ENCODE measurements at places on chromosomes 3 and 15. TPM values are rescaled to one million over a fixed set of nuclear protein-coding genes. Genes with fewer than 3 reads are reported as not detected.

The ATP13A4 gene
- total RNA-seq, result 188 TPM

The TMEM212 gene
- total RNA-seq, result 5.2 TPM

The FAM107A gene
- total RNA-seq, result 74.5 TPM

The ISLR2 gene
- total RNA-seq, result 1.2 TPM

The CCR1 gene
- 47.4 TPM for total RNA-seq

The KBTBD12 gene
- total RNA-seq, result 0.95 TPM

GRCh38 chr15:70799667-70800450 is 36.5 kb upstream of the UACA start:
- peaks cover 25% of the 10 kb centered on the region for H3K4me1 ChIP-seq
- H3K36me3 ChIP-seq, result no peaks in the 10 kb centered on the region
- no peak for DNase-seq

- DNase-seq, result no peak
- H3K36me3 ChIP-seq, result peaks cover 98% of the 10 kb centered on the region
- no peak overlapping the region for H3K27ac ChIP-seq
These were observed 67.7 kb downstream of the INO80 start for GRCh38 chr15:41048397-41048796.

- H3K4me1 ChIP-seq, result no peaks in the 10 kb centered on the region
- no peak overlapping the region for H3K27ac ChIP-seq
- no peak for DNase-seq
- H3K27me3 ChIP-seq, result no peaks in the 10 kb centered on the region
- peaks cover 54% of the 10 kb centered on the region for H3K36me3 ChIP-seq
- H3K4me3 ChIP-seq, result no peak overlapping the region
These were observed 9.0 kb downstream of the RRP9 start for GRCh38 chr3:51932471-51933370.

DNA sequence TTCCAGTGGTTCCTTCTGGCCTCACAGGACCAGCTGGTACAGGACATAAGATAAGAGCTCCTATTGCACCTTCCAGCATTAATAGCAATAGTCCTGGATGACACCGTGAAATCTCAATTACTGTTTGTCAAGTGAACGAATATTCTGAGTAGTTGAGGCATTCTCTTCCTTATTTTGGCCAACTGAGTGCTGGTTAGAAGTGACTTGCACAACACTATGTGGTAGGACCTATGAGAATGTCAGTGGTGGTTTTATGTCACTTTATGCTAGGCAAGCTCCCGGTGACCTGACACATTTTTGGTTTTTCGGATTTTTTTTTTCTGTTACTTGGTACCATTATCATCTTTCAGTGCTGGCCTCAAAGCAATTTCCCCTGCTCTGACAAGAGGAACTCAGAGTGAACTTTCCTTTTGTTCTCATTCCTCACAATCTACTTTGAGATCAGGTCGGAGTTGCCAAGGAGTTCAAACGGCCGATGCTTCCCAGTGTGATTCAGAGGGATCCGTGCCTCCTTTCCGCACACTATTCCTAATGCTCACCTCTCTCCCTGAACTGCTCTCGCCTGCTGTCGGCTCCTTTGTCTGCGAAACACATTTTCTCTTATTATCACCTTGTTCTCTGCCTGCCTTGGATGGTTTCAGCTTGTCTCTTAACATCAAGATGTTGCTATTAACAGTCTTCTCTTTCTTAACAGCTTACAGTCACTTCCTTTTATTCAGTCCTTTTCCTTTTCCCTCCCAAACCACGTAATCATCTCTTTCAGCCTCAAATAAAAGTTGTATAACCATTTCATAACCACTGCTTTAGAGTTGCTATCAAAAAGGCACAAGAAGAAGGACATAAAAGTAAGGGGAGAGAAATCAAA is 35.8 kb downstream of the QTRT2 start:
- peak overlapping the region; percentile 51 for H3K27ac ChIP-seq
- DNase-seq, result no peak
- no peaks in the 10 kb centered on the region for H3K27me3 ChIP-seq
- no peaks in the 10 kb centered on the region for H3K36me3 ChIP-seq

GRCh38 chr15:76963596-76963995 is 31.3 kb upstream of the PSTPIP1 start:
- H3K27me3 ChIP-seq, result no peaks in the 10 kb centered on the region
- H3K4me1 ChIP-seq, result no peaks in the 10 kb centered on the region
- DNase-seq, result no peak
- no peak overlapping the region for H3K27ac ChIP-seq
- no peak overlapping the region for H3K4me3 ChIP-seq
- H3K36me3 ChIP-seq, result no peaks in the 10 kb centered on the region

DNA sequence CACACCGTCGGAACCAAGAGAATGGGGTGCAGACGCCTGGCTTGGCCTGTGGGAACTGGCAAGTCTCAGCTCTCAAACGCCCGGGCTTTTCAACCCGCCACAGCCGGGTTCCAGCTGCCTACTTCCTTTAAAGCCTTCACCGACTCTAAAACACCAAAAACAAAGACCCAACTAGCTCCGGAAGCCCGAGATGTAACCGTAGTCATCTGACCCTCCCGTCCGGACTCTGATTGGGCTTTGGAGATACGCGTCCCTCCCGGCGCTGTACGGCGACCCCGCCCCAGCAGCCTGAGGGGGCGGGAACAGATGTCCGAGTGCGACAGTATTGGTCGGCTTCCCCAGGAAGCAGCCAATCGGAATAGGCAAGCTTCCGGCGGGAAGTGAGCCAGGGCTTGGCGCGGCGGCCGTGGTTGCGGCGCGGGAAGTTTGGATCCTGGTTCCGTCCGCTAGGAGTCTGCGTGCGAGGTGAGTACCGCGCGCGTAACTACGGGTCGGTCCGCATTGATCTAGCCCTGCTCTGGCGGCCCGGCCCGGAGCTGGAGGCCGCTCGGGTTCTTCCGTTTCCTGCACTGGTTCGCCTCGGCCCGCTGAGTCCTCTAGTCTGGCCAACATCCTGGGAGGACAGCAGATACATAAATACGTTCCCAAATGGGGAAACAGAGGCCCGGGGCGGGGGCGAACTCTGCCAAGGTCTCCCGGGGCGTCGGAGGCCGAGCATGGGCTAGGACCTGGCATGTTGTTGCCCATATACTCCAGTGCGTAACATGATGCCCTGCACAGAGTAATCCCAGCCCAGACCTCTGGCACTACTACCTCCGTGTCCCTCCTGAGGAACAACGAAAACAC is at the start of gene BLM:
Gene BLM, plus strand, starts transcription at position 371 of the 846 bp plus-strand sequence. CDS start 30,047 bp downstream, outside the sequence.
- peak within 1 kb of the TSS; percentile 95 for H3K27ac ChIP-seq
- no peaks in the 10 kb centered on the region for H3K36me3 ChIP-seq
- no peaks in the 10 kb centered on the region for H3K27me3 ChIP-seq
- peaks cover 14% of the 10 kb centered on the region for H3K4me1 ChIP-seq
- peak; percentile 96 for DNase-seq
- peak within 1 kb of the TSS; percentile 68 for H3K4me3 ChIP-seq

DNA sequence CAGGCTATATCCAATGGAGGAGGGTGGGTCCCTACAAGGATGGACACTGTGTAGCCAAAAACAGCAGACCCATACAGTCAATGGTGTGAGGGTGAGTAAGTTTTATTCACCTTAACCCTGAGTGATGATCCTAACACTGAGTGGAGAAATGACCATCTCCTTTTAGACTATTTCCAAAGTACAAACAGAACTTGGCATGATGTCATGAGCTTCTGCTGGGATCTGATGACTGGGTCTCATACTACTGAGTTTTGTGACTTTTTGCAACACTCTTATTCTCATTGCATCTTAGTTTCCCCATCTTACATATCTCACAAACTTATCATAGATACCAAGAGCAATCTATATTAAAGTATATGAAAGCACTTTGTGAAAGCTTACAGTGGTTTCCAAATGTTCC is 330.3 kb upstream of the CFAP20DC start:
- no peak overlapping the region for H3K27ac ChIP-seq
- DNase-seq, result no peak
- no peaks in the 10 kb centered on the region for H3K36me3 ChIP-seq
- H3K27me3 ChIP-seq, result no peaks in the 10 kb centered on the region

- no peaks in the 10 kb centered on the region for H3K4me1 ChIP-seq
- no peaks in the 10 kb centered on the region for H3K27me3 ChIP-seq
- H3K4me3 ChIP-seq, result no peak overlapping the region
- H3K27ac ChIP-seq, result no peak overlapping the region
- H3K36me3 ChIP-seq, result no peaks in the 10 kb centered on the region
These were observed 7.9 kb upstream of the UBXN7 start for GRCh38 chr3:196440041-196440537.

GRCh38 chr3:52198643-52199608 is 966 bp downstream of the ALAS1 start:
- peaks cover 44% of the 10 kb centered on the region for H3K36me3 ChIP-seq
- H3K4me3 ChIP-seq, result peak overlapping the region; percentile 99
- no peak for DNase-seq
- H3K27me3 ChIP-seq, result no peaks in the 10 kb centered on the region

- no peak overlapping the region for H3K27ac ChIP-seq
- H3K4me3 ChIP-seq, result no peak overlapping the region
- DNase-seq, result no peak
- H3K36me3 ChIP-seq, result no peaks in the 10 kb centered on the region
- H3K4me1 ChIP-seq, result peaks cover 15% of the 10 kb centered on the region
These were observed 61.2 kb upstream of the ICE2 start for GRCh38 chr15:60540002-60540651.

DNA sequence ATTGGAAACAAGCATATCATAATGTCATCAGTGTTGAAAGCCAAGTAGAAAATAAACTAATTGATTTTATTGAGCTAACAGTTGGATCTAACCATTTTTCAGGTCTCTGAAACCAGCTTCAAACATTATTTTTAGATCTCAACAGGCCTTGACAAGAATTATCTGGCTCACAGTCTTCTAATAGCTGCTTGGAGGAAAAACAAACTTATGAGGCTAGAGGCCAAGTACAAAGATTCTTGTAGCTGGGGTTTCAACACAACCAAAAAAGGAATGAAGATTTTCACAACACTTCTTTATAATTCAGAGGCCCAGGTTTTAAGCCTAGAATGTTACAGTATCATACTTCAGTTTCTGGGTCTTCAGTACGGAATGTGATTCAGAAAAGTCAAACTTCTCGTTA is 3.7 kb downstream of the SETMAR start:
- peaks cover 42% of the 10 kb centered on the region for H3K4me1 ChIP-seq
- H3K27ac ChIP-seq, result peak overlapping the region; percentile 44
- DNase-seq, result no peak
- H3K27me3 ChIP-seq, result no peaks in the 10 kb centered on the region
- no peaks in the 10 kb centered on the region for H3K36me3 ChIP-seq

DNA sequence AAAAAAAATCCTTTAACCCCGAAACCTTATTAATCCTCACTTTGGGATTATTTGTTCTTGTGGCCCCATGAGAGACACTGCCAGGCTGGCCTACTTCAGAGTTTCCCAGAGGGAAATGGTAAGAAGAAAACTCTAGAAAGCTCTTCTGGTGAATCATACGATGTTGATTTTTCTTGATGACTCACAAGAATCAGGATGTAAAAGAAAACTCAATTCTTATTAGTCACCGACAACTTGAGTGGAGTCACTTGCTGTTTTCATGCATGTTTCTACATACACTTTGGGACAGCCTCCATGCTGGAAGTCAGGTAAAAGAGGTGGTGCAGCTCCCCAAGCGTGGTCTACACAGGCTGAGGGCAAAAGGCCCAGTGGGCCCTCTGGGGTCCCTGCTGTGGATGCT is 42.8 kb downstream of the MYO5C start:
- peaks cover 27% of the 10 kb centered on the region for H3K4me1 ChIP-seq
- peak overlapping the region; percentile 57 for H3K27ac ChIP-seq
- peaks cover 24% of the 10 kb centered on the region for H3K36me3 ChIP-seq

- peak; percentile 71 for DNase-seq
- peaks cover 59% of the 10 kb centered on the region for H3K36me3 ChIP-seq
- H3K4me3 ChIP-seq, result peak overlapping the region; percentile 57
- H3K27ac ChIP-seq, result peak overlapping the region; percentile 89
These were observed 201.1 kb downstream of the AKAP13 start for GRCh38 chr15:85581495-85581894.

All from lower lobe of right lung (tissue), 2 donors.